ENCODE measurements at places on chromosomes 1 and 21.

- peaks cover 7% of the 10 kb centered on the region for H3K4me1 ChIP-seq
- H3K27me3 ChIP-seq = no peaks in the 10 kb centered on the region
- no peaks in the 10 kb centered on the region for H3K36me3 ChIP-seq
- H3K4me3 ChIP-seq = no peak overlapping the region
- no peak for DNase-seq
Measured at GRCh38 chr1:234997896-234998741, 130.5 kb downstream of the TOMM20 start.

DNA sequence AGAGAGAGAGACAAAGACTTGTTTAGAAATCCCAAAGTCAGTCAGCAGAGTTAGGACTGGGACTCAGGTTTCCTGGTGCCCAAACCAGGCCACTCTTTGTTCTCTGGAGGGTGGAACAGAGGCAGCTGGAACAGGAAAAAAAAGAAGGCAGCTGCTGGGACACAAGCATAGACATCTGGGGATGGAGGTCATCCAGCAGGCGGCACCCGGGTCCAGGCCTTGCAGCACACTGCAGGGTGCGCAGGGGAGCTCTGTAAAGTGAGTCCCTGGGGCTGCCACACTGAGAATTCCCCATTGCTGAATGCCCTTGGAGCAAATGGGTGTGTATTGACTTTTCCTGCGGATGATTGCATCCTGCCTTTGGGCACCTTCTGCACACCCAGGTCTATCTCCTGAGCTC, 222.9 kb upstream of the CSF3R start:
- H3K4me3 ChIP-seq = no peak overlapping the region
- no peak overlapping the region for H3K27ac ChIP-seq
- no peaks in the 10 kb centered on the region for H3K36me3 ChIP-seq
- H3K27me3 ChIP-seq = peaks cover 4% of the 10 kb centered on the region
- no peak for DNase-seq

DNA sequence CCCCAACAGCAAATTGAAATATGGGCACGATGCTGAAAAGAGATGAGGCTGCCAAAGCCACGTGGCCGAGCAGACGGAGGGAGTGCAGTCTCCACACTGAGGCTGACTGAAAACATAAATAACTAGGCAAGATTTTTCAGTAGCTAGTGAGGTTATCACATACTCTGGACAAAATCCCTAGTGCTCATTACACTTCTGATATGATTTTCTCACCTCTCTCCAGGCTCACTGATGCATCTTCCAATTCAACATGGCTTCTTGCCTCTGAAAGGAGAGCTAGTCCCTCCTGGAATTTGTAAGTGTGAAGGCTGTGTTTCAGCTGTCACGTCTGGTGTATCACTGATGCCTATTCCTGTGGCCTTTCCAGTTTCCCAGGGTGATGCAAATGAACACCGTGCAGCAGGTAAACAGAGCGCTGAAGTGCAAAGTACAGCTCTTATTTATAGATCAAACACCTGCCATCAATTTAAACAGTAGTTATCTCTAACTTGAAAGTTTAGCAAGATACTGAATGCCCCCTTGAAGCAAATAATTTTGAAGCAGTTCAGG, 656.1 kb downstream of the KIF26B start:
- H3K4me3 ChIP-seq = no peak overlapping the region
- no peak overlapping the region for H3K27ac ChIP-seq
- DNase-seq = peak; percentile 12
- H3K27me3 ChIP-seq = no peaks in the 10 kb centered on the region

DNA sequence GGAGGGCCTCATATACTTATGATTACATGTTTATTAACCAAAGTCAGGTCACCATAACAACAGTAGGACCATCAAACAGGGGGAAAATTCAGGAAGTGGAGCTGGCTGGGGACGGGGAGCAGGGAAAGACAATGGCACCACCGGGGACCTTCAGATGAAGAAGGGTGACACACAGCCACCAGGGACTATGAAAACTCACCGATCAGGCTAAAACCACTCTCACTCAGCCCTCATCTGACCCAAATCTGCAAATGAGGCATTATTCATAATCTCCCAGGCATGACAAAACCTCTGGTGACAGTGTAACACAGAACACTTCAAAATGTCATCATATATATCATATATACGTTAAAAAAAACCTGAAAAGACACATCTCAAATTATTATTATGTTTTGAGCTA, 11.2 kb downstream of the MKNK1 start:
- H3K27me3 ChIP-seq = no peaks in the 10 kb centered on the region
- no peak for DNase-seq
- no peak overlapping the region for H3K27ac ChIP-seq

DNA sequence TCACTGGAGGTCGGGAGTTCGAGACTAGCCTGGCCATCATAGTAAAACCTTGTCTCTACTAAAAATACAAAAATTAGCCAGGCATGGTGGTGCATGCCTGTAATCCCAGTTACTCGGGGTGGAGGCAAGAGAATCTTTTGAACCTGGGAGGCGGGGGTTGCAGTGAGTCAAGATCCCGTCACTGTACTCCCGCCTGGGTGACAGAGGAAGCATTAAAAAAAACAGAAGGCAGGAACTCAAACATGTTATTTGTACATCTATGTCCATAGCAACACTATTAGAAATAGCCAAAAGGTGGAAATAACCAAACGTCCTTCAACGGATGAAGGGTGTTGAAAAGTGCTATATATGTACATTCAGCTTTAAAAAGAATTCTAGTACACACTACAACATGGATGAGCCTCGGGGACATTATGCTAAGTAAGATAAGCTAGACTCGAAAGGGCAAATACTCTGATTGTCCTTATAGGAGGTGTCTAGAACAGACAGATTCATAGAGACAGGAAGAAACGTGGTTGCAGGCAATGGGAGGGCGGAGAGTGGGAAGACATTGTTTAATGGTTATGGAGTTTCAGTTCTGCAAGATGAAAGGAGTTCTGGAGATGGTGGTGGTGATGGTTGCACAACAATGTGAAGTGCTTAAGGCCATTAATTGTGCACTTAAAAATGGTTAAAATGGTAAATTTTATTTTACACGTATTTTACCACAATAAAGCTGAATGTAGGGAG, 19.2 kb downstream of the NLRP3 start:
- no peak overlapping the region for H3K4me3 ChIP-seq
- no peaks in the 10 kb centered on the region for H3K27me3 ChIP-seq
- peaks cover 2% of the 10 kb centered on the region for H3K36me3 ChIP-seq
- DNase-seq = peak; percentile 56
- H3K27ac ChIP-seq = no peak overlapping the region
- peaks cover 23% of the 10 kb centered on the region for H3K4me1 ChIP-seq

- H3K27me3 ChIP-seq = no peaks in the 10 kb centered on the region
- DNase-seq = no peak
- H3K4me1 ChIP-seq = peaks cover 7% of the 10 kb centered on the region
- peak overlapping the region; percentile 96 for H3K27ac ChIP-seq
- peak overlapping the region; percentile 94 for H3K4me3 ChIP-seq
Measured at GRCh38 chr1:225923381-225923691, 714 bp downstream of the PYCR2 start.

Data from GM12878 (cell line).